HS-5 (cell line): ENCODE measurements at places on chromosomes 6 and 20.

DNA sequence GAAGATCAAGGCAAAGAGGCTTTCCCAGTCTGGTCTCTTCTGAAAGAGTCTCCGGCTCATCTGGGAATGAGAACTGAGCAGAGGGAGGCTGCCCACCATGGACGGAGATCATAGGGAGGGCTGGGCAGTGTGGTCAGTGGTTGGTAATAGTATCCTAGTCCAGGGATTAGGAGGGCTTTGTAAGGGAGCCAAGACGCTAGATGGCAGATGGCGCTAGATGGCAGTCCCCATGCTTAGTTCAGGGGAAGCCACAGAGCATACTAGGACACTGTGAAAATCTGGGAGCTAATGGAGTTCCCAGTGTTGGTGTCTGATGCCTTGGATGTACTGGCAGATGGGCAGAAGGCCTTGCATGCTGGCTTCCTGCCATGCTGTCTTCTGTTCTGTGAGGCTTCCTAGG lies 21.7 kb upstream of the DAAM2 start:
- no peak for DNase-seq

GRCh38 chr20:11979306-11979990 lies 61.8 kb downstream of the BTBD3 start:
- DNase-seq, result no peak

GRCh38 chr6:151440498-151440897 lies 11.4 kb downstream of the RMND1 start:
- no peak for DNase-seq

GRCh38 chr6:2480267-2480966 lies 235.0 kb upstream of the GMDS start:
- DNase-seq, result no peak

DNA sequence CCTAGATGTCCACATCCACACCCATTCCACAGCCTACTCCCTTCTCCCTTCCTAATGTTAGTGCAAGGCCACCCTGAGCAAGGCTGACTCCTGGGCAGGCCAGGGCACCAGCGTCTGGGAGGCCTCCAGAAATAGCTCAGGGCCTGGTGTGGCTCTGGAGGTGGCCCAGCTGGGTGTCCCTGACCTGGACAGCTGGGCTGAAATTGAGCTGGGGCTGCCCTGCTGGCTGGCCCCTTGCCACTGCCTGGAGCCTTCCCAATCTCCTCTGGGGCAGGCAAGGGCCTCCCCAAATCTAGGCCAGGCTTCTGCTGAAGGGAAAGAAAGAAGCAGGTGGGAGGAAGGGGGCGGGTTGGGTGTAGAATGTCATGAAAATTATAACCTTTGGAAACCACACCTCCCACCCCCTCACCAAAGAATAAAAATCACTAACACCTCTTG lies 2.1 kb downstream of the FAM110A start:
- no peak for DNase-seq

- DNase-seq, result no peak
Measured at GRCh38 chr6:25342802-25343201, 63.6 kb downstream of the CARMIL1 start.

GRCh38 chr6:41648921-41649320 lies 10.7 kb downstream of the MDFI start:
- DNase-seq, result no peak

- no peak for DNase-seq
Measured at GRCh38 chr6:150238336-150238741, 95.5 kb downstream of the PPP1R14C start.

DNA sequence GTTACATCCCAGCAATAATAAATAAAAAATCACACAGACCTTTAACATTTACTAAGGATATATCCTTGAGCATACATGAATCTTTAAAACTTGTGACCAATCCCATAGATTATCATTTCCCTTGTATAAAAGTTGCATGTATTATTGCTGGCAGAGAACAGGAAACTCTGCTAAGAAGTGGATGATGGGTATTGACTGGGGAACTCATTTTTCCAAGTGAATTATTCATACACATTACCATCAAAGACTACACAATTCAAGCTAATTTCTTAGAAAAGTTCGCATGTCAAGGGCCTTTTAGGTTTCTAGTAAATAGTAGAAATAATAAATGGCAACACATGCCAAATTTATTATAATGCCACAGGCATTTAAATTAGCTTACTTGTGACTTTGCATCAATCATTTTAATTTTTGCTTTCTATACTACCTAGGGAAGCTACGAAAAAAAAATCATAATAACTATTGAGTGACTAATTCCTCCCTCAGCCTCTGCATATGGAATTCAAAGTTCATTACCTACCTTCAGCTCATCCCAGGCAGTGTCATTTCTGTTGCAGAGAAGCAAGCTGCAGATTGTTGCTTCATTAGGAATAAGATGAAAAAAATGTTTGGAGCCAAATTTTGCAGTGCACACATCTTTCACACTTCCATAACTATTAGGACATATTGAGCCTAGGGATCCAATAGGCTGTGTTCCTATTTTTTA lies 25.8 kb downstream of the MKKS start:
- DNase-seq, result no peak
